ENCODE measurements at places on chromosomes 1 and 21.
A peak's percentile ranks its signal among the peaks of the same experiment; 100 is the strongest.

DNA sequence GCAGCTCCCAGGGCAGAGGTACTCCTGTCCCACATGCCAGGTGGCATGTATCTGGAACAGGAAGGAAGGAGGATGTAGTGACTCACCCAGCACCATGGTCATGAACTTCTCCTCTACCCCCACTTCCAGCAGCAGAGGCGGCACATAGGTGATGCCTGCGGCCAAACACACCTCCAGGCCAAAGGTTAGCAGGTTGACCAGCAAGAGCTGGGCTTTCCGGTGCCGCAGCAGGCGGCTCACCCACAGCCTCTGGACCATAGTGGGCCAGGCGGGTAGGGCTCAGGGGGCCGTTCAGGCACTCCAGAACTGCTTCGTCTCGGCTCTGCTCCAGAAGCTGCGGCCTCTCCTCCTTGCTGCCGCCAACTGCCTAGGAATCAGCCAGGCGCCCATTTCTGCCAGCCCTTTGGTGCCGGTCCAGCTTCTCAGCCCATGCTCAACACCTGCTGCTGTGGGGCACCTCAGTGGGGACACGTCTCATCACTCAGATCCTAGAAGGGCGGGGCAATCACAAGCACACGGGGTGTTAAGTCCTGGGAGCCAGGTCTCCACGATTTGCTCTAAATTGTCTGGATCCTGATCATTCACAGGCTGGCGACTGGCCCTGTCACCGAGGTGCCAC, 15.8 kb downstream of the SLC45A3 start:
- DNase-seq, result no peak

DNA sequence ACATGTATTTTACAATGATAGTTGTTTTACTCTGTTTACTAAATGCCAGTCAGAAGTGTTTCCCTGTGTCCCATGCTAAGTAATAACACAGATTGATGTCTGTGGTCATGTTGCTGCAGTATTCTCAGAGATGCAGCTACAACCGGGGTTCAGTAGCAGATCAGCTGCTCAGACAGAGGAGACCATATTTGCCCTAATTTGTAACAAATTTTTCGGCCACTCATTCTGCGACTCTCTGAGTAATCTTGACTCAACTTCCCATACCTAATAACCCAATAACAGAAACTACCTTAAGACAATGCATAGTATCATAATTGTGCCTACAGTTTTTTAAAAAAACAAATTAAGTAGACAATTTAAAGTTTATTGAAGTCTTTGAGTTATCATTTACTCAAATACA, 32.6 kb downstream of the NIBAN1 start:
- no peak for DNase-seq

- no peak for DNase-seq
Observed at GRCh38 chr1:189983166-189983890, 494.3 kb downstream of the BRINP3 start.

- DNase-seq, result no peak
Observed at GRCh38 chr1:200751717-200752116, 13.0 kb downstream of the CAMSAP2 start.

GRCh38 chr1:100955322-100955721, 59.4 kb downstream of the SLC30A7 start:
- DNase-seq, result no peak

DNA sequence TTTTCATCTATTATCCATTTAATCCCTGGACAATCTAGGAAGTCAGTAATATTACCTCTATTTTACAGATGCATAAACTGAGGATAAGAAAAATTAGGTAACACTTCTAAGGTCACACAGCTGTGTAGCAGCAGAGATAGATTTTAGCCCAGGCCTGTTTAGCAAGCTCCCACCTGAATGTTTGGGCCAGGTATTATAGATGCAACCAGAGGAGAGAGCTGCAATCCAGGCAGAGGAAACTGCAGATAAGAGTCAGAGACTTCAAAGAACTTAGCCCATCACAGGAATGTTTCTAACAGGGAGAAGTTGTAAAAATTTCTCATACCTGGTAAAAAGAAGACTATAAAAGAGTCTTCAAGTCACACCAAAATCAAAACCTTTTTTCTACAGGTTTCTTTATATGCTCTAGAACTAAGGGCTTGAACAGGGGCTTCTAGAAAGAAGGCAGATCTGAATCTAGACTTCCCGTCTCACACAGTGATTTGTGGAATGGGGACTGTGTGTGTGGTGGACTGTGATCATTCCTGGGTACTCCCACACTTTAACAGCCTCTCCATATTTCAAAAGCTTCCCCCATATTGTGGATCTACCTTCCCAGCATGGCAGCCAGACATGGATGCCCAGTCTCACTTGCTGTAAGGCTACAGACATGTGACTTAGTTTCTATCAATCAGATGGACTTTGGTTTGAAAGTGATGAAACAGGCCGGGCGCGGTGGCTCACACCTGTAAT, 128.7 kb downstream of the TLR5 start:
- no peak for DNase-seq

DNA sequence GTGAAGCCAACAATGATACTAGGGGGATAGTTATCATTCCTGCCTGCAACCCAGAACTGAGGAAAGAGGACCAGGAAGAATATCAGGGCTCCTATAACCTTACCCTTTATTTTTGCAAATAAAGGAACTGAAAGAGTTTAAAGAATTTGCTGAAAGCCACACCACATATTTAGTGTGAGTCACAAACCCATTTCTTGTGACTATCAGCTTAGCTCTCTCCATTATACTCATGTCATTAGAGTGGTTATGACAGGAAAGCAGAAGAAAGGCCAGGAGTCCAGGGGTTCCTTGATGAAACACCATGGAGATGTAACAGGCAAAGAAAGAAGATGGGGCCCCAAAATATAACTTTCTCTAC, 141.1 kb upstream of the SAMSN1 start:
- DNase-seq, result peak; percentile 69

DNA sequence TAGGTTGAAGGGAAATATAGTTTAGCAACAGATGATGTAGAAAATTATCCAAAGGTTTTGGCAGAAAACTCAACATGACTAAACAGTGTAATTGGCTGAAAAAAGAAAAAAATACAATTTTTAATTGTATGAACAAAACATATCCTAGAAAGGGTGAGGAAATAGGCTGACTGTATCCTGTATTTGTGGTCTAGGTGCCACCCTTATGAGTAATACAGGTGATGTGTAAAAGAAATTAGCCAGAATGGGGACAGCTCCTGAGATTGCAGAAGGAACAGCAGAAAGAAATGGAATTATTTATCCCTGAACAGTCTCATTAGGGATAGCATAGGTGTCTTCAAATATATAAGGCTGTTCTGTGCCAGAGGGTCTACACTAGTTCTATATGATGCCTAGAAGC, 24.6 kb downstream of the DNASE2B start:
- DNase-seq, result no peak

GRCh38 chr1:154591206-154591605, 16.8 kb downstream of the ADAR start:
- DNase-seq, result no peak

DNA sequence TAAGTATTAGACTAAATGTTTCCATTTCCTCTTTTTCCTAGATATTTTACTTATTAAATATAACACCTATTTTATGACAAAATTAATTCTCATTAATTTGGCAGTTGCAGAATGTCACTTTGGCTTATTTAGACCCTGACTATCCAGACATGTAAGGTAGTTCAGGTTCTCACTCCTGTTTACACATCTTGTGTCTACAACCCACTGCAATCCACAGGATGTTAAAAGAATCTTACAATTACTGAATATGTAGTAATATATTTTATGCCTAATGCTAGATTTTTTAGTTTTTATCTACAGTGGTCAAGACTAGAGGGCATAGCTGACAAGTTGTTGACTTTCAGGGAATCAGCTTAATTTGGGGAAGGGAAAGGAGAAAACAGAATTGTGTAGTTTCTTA, 346.7 kb downstream of the USP25 start:
- DNase-seq, result no peak

GRCh38 chr1:28577052-28577678, 14.9 kb upstream of the RAB42 start:
- no peak for DNase-seq

DNA sequence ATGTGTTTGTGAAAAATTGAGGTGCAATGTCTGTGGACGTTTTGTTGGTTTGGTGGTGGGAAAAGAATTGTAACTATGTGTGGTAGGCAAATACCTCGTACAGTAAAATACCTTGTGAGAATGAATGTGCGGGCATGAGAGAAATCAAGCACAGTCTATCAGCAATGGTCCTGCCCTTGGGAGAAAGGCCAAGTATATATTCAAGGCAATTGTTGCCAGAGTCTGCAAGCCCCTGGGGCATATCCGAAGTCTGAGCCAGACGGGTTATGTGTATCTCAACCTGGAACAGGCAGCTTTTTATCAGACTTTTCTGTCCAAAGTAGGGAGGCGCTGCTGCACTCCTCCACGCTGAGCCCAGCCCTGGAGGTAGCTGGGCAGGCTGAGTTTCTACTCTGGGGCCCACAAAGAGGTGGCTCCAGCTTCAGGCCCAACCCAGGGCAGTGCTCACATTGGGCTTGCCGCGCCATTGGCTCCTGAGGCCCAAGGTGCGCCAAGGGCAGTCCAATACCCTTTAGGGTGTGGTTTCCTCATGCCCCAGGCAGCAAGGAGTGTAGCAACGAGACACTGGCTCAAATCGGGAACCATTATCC, 9.4 kb upstream of the GNL2 start:
- DNase-seq, result no peak

GRCh38 chr21:45970674-45971615, 10.6 kb upstream of the COL6A1 start:
- no peak for DNase-seq

DNA sequence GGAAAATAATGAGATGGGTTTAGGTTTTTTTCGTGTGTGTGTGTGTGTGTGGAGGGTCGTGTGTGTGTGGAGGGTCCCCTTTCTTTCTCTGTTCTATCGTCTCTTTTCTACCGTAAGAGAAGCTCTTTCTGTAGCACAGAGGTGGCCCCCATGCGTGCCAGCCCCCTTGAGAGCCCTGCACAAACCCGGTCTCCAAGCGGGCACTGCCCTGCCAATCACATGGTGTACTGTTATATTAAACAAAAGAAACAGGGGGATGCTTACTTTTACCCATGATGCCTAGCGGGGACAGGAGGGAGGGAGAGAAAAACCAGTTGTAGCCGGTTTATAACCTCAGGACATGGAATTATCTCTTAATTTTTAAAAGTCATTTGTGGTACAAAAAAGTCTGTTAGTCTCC, 41.0 kb downstream of the GATAD2B start:
- DNase-seq, result no peak

- no peak for DNase-seq
Observed at GRCh38 chr1:175889848-175890247, 146.5 kb upstream of the TNR start.

DNA sequence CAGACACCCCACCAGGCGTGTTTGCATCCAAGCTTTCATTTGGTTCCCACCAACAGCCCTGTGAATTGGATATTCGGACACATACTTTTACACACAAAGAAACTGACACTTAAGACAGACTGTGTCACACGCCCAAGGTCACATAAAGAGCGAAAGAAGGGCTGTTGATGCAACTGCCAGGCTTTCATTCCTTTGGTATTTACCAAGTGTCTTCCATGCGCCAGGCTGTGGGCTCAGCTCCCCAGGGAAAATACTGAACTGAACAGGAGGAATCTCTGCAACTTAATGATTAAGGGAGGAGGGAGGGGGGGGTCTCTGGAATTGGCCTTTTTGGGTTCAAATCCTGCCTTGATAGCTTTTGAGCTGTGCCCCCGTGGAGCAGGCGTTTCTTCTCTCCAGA, 122.8 kb downstream of the ACTL8 start:
- DNase-seq, result no peak

- no peak for DNase-seq
Observed at GRCh38 chr1:18504609-18505008, 23.9 kb downstream of the KLHDC7A start.

DNA sequence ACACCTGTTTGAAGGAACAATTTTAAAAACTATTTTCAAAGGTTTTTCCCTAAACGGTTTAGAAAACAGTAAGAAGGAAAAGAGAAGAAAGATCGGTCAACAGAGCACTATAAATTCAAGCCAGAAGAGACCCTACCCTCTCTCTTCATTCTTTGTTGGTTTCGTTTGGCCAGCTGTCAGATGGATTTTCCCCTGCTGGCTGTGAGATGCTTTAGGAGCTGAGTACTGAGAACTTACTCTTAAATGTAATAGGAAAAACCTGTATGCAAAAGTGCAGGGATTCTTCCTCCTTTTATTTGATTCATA, 1.3 kb upstream of the TXNIP start:
- DNase-seq, result no peak
